ENCODE measurements at places on chromosomes 4 and X.

DNA sequence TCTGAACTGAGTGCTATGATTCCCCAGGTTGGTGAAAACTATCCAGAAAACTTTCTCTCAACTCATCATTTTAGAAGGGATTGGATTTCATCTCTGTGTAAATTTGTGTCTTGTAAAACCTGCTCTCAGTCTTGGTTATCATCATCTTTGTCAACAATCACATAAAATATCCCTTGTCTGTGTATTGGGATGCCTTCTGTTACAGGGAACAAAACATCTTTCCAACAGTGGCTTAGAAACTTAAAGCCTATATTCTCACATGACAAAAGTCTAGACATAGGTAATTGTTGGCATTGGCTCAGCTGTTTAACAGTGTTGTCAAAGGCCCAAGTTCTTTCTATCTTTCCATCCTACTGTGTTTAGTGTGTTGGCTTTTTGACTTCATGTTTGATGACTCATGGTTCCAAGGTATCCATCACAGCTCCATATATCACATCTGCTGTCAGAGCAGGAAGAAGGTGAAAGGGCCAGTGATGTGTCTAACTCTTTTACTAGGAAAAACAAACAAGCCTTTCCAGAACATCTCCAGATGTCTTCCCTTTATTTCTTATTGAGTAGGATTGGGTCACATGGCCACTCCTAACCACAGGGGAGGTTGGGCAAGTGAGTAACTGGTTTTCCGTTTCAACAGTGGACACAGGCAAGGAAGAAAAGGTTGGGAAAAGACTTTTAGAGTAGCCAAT, 65.0 kb downstream of the PHEX start:
- no peak for DNase-seq

DNA sequence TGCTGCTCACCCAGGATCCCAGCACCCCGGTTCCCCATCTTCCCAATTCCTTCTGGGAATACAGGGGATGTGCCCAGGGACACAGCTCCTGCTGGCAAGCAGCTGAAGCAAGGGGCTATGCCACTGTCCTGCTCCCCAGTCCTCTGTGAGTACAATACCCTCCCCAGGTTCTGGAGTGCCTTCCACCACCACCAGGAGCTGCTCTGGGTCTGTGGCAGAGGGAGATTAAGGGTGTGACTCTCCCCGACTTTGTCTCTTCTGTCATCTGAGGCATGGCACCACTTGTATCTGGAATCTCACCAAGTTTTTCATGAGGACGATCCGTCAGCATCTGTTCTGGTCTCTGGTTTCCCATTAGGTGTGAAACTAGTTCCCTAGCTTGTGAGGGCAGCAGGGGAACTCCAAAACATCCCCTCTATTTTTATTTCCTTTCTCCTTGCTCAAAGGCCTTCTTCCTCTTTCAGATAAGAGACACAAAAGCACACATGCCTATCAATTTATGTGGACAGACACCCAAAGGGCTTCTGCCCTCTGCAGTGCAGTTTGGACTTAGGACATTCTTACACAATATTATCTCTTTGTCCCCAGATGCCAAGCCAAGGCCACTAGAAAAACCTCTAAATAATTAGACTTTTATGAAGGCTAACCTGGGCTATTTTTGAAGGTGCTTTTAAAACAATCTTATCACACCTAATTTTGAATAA, 26.8 kb downstream of the MGST2 start:
- peak; percentile 57 for DNase-seq

DNA sequence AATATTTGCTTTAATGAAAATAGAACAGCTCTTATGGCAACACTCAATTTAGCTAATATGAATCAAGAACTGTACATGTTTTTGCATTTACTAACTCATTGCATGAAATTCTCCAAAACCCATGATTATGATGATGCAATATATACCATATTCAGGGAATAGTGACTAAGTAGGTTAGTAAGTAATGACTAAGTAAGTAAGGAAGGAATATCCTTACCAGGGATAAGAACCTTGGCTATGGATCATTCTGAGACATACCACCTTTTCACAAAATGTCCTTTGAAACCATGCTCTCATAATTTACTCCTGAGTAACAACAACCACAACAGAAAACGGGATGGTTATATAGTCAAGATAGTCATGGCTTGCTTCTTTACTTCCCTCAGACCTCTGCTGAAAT, 1513.0 kb downstream of the STIM2 start:
- no peak for DNase-seq

GRCh38 chr4:31160146-31160545, 440.0 kb downstream of the PCDH7 start:
- no peak for DNase-seq

GRCh38 chrX:115350711-115351381, 61.3 kb downstream of the LUZP4 start:
- no peak for DNase-seq

DNA sequence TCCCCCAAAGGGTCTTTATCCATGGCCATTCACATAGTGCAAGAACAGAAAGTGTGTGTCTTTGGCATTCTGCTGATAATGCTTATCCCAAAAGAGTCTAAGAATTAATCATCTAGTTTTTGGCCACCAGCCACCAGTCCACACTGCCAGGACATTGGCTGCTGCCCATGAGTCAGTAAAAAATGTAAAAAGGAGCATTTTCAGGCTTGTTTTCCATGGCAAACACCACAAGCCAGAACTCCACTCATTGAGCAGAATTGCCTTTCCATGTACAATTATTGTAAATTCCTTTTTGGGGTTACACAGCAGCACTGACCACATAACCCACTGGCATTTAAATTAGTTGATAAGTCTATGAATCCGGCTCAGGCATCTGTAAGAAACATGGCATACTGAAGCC, 89.2 kb upstream of the PRDX4 start:
- no peak for DNase-seq

- DNase-seq, result no peak
Measured at GRCh38 chr4:38378478-38378877, 285.5 kb upstream of the KLF3 start.

DNA sequence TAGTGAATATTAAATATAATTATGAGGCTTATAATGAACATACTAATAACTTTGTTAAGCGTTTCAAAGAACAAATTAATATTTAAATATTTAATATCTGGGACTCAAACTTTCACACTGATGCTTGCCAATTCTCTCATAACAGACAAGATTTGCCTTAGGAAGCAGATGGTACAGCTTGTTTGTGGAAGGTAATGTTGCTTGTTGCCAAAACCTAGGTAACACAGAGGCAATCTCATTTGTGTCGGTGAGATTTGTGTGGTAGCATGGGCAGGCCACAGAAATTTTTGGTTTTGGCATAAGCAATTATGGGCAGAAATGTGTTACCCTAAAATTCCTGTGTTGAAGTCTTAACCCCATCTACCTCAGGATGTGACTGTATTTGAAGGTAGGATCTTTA, 114.9 kb upstream of the AFF2 start:
- no peak for DNase-seq

- peak; percentile 42 for DNase-seq
Measured at GRCh38 chr4:37682701-37683401, 3.3 kb downstream of the RELL1 start.

DNA sequence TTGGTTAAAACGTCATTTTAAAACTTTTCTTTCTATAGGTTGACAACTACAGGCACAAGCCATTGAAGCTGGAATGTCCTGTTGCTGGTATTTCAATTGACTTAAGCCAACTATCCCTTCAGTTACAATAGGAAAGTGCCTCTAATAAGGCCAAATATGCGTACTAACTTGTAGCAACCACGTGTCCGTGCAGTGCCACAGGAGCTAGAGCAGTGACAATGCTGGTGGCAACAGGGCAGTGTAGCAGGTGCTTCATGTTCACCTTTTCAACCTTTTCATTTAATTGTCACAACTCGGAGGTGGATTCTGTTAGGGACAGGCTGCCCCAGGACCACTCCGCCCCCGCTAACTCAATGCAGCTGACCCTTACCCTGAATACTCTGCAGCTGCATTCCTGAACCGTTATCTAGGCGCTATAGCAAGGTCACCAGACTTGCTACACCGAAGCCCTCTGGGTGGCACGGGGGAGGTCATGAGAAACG, 37.7 kb downstream of the ERVMER34-1 start:
- DNase-seq, result no peak

GRCh38 chr4:61407642-61408618, 207.8 kb downstream of the ADGRL3 start:
- DNase-seq, result no peak

DNA sequence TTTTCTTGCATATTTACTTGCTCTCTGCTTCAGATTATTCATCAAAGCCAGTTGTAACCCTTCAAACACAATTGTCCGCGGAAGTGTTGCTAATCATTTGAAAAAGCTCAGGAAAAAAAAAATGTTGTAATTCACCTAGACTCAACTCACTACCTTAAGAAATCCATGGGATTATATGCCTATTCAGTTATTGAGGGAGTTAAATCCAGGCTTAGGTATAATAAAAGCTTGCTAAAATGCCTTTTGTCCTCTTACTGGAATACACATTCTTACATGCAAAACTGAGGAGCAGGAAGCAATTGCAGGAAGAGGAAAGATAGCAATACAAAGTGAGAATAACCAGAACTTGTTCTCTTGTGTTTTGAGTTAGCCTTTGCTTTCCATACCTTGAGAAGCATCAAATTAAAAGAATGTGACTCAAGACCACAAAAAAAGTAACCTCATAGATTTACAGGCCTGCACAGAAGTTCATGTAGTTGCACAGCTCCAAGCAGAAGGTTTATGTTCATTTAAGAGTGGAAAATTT, 91.4 kb upstream of the FAM241A start:
- DNase-seq, result no peak

GRCh38 chrX:55697381-55697780, 20.2 kb upstream of the RRAGB start:
- DNase-seq, result no peak

DNA sequence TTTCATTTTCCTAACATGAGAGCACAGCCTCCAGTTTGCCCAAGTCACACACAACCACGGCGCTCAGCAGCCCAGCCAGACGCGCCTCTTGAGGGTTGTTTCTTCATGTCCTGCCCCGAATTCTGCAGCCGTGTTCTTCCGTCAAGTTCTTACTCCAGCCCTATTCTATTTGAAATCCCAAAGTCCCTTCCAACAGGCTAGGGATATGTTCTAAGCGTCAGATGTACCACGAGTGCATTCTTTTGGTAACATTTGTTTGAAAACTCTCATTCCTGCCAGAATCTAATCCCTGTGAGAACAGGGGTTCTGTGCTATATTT, 23.1 kb downstream of the ACSL1 start:
- no peak for DNase-seq

DNA sequence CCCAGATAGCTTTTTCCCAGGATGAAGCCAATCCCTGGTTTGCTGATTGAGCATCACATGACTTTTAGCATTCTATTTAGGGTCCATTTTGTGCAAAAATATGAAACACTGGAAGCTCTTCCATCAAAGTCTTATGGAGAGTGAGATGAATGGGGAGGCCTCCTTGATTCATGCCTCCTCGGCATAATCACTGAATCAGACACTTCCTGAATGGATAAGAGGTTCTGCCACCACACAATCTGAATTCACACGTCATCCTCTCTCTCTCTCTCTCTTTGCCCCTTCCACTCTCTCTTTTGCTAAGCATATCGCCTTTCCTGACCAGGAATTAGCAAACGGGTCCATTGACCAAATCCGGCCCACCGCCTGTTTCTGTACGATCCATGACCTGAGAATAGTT, 68.7 kb downstream of the CRMP1 start:
- peak; percentile 31 for DNase-seq

- DNase-seq, result no peak
Measured at GRCh38 chr4:159287767-159288166, 184.9 kb downstream of the RAPGEF2 start.

GRCh38 chrX:40563784-40564183, 17.0 kb upstream of the ATP6AP2 start:
- DNase-seq, result no peak

- peak; percentile 79 for DNase-seq
Measured at GRCh38 chr4:3767570-3768288, 1.5 kb downstream of the ADRA2C start.

DNA sequence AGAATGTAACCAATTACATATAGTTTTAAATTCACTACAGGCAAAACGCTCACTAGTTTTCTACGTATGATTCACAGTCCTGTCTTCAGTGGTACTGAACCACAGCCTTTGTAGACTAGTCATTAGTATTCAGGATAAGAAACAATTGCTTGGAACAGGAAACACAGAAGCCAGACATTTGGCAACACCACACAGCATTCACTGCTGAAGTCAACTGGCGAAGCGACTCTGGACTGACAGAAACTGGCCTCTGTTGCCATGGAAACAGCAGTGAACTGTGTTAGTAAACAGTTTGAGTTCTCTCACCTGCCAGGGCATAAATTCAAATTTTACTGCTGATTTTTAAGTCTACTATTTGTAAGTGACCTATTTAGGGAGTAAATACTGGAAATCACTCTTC, 57.6 kb downstream of the MAPK10 start:
- no peak for DNase-seq

DNA sequence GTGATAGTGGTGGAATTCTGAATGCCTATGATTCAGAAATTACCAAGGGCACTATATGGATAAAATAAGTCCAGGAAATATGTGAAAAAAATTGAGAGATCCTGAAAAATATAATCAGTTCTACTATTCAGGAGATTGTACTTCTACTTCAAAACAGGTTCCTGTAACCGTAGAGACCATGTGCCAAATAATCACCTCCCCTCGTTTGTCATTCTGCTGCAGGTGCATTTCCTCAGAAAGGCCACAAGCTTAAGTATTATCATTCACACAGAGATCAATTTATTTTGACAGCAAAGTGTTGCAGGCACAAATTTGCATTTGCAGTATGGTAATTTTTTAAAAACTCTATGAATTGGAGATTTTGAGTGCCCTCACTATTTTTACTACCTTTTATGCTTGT, 1000.0 kb downstream of the CCSER1 start:
- DNase-seq, result no peak

GRCh38 chrX:3252744-3253143, 93.7 kb downstream of the MXRA5 start:
- DNase-seq, result no peak

- DNase-seq, result no peak
Measured at GRCh38 chr4:8379771-8380170, 60.8 kb downstream of the ACOX3 start.

DNA sequence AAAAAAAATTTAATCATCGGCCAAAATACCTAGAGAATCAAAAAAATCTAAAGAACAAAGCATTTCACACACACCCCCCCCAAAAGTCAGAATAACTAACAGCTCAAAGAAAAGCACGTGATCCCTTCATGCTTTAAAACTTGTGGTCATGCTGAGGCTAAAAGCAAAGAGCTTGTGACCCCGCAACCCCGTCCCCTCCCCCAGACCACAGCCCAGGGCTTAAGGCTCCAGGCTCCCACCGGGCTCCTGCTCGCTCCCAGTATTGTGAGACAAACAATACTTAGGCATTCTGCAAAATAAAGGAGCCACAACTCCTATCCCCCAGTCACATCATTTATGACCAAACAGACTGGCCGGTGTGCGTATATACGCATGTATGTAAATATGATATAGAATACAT, 62.1 kb upstream of the CCDC160 start:
- no peak for DNase-seq

DNA sequence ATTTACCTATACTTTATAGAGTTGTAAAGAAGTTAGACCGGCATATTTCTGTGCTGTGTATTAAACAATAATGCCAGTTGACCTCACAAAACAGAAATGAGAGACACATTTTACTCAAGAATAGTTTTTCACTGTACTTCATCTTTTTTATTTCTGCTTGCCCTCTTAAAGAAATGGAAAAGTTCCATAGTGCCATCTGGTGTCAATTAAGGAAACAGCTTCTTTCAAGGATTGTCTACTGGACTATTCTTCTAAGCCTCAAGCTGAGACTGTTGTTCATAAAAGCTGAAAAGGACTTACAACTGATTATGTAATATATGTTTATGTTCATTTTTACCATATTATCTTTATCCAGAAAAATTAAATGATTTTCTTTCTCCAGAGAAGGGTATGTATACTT, 1523.7 kb downstream of the ARAP2 start:
- peak; percentile 6 for DNase-seq

GRCh38 chr4:159098482-159099127, 4.3 kb upstream of the RAPGEF2 start:
- no peak for DNase-seq
